ENCODE measurements at places on chromosomes 5 and 9.

DNA sequence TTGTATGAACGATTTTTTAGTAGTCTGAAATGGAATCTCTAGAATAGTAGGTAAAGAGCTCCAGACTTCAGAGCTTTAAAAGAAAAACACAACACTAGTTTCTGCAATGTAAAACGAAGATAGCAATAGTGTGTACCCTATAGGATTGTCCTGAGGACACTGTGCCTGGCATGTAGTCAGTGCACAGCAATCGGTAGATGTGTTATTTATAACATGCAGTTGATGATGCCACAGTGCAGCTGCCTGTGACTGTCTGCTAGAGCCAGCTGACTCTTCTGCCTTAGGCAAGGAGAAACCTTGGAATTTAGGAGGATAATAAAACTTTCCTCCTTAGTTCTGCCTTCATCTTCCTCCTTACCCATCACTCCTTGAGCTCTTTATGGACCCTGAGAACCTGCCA is 27.7 kb upstream of the TMOD1 start:
- DNase-seq, result no peak

DNA sequence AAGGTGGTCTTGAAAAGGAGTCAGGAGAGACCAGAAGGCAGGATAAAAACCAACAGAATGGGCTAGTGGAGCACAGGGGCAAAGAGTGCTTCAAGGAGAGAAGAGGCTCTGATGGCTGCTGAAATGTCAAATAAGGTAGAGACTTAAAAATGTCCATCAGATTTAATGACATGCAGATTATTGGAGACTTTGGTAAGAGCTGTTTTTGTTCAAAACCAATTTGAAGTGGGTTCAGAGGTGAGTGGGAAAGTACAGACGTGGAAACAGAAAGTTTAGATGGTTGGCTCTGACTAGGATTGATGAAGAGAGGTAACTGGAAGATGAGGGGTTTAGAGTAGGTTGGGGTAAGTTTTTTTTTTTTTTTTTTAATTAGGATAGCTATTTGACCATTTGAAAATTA is 14.1 kb downstream of the SLC25A46 start:
- DNase-seq, result no peak

- no peak for DNase-seq
Observed at GRCh38 chr5:173660481-173661280, 44.2 kb upstream of the BOD1 start.

GRCh38 chr5:125129151-125129806 is 382.8 kb upstream of the ZNF608 start:
- DNase-seq, result no peak

DNA sequence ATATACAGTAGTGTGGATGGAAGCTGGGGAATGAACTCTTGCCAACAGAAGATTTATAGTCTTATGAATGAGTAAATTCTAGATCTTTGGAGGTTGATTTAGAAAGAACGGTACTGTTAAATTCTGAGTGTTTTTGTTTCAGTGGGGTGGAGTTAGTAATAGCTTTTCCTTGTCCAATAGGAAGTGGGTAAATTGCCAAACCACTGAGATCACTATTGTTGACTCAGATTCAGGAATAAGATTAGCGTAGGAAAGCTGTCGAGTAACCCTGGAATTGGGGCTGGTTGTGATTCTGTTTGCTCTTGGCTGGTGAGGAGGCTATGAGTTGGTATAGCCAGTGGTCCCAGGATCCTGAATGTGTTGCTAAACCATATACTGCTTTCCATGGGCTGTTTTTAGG is 155.6 kb downstream of the ARHGAP26 start:
- DNase-seq, result no peak

- DNase-seq, result no peak
Observed at GRCh38 chr5:63700241-63700640, 262.0 kb downstream of the HTR1A start.

DNA sequence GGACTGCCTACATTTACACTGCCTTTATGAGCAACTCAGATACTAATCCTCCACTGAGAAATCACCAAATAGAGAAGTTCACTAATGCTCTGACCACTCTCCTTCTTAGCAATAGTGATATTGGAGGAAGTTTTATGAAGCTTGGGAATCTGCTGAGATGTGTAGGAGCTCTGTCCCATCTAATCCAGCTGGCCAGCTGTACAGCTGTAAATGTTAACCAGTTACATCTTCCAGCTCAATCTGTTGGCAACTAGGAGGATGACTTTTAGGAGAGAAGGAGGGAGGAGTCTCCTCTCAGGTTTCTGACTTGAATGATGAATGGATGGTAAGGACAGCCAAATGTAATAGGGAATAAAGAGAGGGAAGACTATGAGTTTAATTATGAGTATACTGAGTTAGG is 36.3 kb upstream of the LRRC19 start:
- no peak for DNase-seq

GRCh38 chr5:170256571-170256970 is 23.8 kb downstream of the C5orf58 start:
- DNase-seq, result no peak

DNA sequence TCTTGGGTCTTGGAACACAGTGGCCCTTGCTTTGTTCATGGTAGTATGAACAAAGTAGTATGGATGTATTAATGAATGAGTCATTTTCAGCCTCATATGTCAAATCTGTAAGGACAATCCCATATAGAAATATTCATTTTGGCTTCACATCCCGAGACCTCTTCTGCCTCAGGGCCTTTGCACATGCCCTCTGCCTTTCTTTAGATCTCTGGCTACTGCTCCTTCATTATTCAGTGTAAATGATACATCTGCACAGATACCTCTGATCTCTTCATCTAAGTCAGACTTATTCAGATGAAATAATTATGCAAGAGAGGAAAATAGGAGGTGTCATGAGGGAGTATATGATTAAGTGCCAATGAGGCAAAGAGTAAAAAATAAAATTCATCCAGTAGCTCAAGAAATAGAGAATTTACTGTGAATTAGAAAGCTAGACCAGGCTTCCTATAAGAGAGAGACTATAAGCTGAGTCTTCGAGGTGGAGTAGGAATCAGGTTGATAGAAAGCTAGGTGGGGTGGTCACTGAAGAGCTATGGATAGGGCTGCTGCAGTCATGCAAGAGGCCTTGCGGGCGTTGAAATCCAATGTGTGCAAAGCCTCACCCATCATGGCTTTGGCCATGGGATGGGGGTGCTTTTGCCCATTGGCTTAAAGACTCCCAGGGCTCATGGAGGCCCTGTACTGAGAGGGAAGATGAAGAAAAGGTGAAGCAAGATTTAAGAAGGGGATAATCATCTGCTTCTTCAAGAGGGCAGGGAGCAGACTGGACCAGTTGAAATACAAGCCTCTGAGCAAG is 3.7 kb upstream of the TTLL11 start:
- DNase-seq, result no peak

DNA sequence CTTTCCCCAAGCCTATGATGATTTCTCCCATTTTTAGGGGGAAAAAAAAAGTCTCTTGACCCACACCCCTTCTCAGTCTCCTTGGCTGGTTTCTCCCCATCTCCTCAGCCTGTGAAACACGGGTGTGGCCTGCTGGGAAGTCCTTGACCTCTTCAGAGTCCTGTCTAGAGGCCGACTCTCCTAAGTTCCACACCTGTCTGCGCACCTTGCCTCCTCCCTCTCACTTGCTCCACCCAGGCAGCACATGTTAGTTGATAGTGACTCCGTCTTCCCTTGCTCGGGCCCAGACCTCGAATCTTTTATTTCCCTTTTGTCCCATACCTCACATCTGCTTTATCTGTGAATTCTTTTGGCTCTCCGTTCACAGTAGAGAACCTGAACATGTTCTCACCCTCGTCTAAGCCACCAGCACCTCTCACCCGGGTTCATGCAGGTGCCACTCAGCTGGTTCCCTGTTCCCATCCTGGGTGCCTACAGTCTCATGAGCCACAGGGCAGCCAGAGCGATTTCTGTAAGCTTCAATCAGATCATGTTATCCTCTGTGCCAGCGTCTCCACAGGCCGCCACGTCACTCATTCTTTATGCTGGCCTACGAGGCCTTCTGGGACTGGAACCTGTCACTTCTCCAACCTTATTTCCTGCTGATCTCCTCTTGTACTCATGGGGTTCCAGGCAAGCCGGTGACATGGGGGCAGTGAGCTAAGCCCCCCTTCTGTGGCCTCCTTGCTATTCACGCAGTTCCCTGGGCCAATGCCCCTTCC is 51.7 kb upstream of the LRRTM2 start:
- no peak for DNase-seq

DNA sequence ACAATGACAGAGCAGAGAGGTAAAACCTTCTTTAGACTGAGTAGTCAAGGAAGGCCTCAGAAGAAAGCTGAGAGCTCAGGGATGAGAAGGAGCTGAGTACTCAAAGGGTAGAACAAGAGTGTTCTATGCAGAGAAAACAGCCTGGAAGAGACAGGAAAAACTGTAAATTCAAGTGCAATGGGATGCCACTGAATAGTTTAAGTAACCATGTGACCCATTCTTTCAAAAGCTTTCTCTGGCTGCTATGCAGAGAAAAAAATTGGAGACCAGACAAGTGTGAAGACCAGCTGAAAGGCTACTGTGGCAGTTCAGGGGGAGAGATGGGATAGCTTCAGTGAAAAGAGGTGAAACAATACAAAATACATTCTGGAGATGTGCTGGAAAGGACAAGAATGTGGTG is 61.3 kb upstream of the RNF38 start:
- peak; percentile 43 for DNase-seq
